ENCODE measurements at places on chromosomes 2 and 18. TPM values are rescaled to one million over a fixed set of nuclear protein-coding genes. Genes with fewer than 3 reads are reported as not detected.

GRCh38 chr2:195319548-195320412 is 337.2 kb upstream of the SLC39A10 start:
- no peaks in the 10 kb centered on the region for H3K4me1 ChIP-seq
- no peak for DNase-seq
- no peak overlapping the region for H3K4me3 ChIP-seq
- no peaks in the 10 kb centered on the region for H3K27me3 ChIP-seq
- no peak overlapping the region for H3K27ac ChIP-seq

DNA sequence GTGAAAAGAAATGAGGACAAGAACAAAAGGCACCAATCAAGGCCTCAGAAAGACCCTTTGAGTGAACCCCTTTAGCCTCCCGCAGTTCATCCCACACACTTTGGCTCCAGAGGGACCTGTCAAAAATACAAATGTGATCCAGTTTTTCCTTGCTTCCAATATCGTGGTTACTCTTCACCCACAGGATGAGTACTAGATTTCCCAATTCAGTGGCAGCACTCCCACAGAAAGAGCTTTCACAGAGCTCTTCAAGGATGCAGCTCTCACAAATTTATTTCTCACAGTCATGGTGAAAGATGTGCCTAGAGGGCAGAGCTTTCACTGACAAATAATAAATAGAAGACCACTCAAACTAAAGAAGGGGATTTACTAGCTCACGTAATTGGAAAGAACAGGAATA is 3.0 kb upstream of the GFPT1 start:
- H3K4me3 ChIP-seq: no peak overlapping the region
- no peak for DNase-seq
- peaks cover 21% of the 10 kb centered on the region for H3K4me1 ChIP-seq
- H3K36me3 ChIP-seq: peaks cover 4% of the 10 kb centered on the region
- no peaks in the 10 kb centered on the region for H3K27me3 ChIP-seq

Gene PCARE
- polyA plus RNA-seq: not detected

- H3K27me3 ChIP-seq: no peaks in the 10 kb centered on the region
- DNase-seq: no peak
- no peaks in the 10 kb centered on the region for H3K4me1 ChIP-seq
- H3K27ac ChIP-seq: no peak overlapping the region
- no peaks in the 10 kb centered on the region for H3K36me3 ChIP-seq
Observed at GRCh38 chr18:42929181-42929580, 186.3 kb downstream of the RIT2 start.

GRCh38 chr2:135960656-135961551 is 24.5 kb downstream of the DARS1 start:
- peaks cover 12% of the 10 kb centered on the region for H3K36me3 ChIP-seq
- peaks cover 23% of the 10 kb centered on the region for H3K4me1 ChIP-seq
- H3K27me3 ChIP-seq: no peaks in the 10 kb centered on the region
- DNase-seq: no peak

Gene GRB14
- 1.2 TPM for polyA plus RNA-seq

Gene NR4A2
- polyA plus RNA-seq: 21.0 TPM
